Lung (tissue), 17 donors: ENCODE measurements at places on chromosomes 1 and 21.
A peak's percentile ranks its signal among the peaks of the same experiment; 100 is the strongest.

DNA sequence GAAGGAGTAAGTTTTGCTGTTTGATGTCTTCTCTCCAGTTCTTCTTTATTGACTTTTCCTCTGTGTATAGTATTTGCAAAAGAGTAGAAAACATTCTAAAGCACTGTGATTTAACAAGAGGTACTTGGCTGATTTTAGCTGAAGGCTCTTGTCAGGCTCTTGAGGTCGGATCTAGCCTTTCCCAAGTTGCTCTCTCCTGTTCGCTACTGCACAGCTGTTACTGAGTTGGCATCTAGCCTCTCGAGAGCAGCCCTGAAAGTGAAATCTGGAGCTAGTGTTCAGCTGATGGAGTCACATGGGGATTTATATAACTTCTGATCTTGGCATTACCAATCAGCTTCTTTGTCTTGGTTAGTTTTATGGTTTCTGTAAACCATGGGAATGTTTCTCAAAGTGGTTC is 193.1 kb downstream of the RYR2 start:
- peak; percentile 88 for DNase-seq

GRCh38 chr1:50527249-50527986 is 104.2 kb upstream of the DMRTA2 start:
- no peak for DNase-seq

GRCh38 chr1:94350350-94350924 is 67.8 kb upstream of the ABCD3 start:
- no peak for DNase-seq

DNA sequence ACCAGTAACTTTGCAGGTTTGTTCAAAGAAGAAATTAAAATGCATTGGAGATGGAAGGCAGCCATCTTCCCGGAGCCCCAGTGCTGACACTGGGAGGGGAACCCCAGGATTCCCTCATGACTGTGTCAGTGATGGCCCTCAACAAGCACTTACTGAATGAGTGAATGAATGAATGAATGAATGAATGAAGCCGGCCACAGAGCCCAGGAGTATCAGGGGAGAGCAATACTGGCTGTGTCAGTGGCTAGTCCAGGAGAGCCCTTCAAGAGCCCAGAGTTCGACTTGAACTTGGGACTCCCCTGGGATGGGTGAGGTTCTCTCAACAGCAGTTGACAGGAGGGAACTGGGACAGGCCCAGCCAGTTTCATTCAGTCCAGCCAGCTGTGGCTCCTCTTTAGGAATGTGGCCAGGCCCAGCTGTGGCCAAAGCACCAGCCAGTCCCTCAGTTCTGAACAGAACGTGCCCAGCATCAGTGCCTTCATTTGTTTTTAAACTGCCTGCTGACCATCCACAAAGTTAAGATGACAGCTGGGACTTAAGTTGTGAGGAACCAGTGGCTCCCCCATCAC is 9.2 kb upstream of the ERG start:
- no peak for DNase-seq

DNA sequence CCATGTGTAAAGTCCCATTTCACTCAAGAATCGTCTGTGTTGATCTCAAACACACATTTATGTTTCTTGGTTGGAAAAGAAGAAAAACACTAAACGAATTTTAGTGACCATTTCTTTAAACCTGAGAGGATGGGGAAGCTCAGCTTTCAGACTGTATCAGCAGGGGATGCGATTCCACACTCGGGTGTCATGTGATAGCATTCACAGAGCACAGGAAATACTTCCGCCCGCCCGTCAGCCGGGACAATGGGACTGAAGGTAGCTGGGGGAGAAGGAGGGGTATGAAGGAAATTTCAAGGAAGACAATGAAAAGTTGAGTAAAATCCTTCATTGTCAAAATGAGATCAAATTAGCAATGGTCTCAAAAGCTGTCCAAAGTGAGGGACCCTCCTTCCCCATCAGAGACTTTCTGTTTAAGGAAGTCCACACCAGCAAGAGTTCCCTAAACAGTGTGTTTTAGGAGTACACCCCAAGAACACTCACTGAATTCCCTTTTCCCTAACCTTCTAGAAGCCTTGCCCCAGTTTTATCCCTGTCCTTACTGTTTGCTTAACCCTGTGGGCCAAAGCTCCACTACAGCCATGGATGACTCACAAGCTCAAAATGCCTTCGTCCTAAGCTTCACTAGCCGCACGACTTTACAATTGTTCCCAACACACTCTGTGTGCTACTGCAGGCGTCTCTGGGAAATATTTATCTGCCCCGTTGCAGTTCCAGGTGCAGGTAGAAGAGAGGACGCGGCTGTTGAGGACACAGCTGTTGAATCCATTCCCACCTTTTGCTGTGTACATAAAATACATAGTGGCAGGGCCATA is 51.4 kb upstream of the SIM2 start:
- no peak for DNase-seq

GRCh38 chr1:209375671-209376365 is 207.7 kb upstream of the CAMK1G start:
- DNase-seq, result peak; percentile 16

GRCh38 chr1:46806196-46807020 is 7.6 kb downstream of the CYP4B1 start:
- peak; percentile 28 for DNase-seq

DNA sequence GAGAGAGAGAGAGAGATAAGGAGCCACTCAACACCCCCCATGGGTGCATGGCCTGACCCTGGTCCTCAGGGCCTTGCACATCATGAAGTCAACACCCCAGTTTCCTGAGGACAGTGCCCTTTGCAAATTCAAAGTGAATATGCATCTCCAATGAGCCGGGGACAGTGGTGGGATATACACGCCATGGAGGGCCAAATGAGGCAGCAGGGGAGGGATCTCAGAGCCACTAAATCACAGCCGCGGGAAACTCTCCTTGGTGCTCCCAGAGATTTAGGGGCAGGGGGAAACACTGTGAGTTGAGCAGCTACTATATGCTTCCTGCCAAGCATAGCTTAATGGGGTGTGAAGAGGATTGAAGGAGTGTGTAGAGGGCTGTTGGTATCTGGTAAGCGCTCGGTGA is 35.5 kb downstream of the MATN1 start:
- no peak for DNase-seq

DNA sequence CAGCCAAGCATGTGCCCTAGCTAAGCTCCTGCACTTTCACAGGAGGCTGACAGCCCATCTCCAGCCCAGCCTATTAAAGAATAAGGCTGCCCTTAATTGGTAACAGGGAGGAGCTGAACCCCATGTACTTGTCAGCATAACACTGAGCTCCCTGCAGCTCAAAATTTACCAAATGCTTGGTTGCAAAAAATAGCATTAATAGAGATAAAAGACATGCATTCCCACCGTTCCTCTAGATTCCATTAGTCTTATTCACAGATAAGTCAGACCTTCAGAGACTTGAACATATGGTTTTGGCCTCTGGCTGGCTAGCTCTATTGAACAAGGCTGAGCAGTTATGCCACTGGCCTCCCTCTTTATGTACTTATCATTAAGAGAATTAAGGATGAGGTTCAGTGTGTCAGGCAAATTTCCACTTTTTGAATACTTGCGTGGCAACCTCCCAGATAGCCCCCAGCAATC is 29.2 kb downstream of the OLFML3 start:
- no peak for DNase-seq

- no peak for DNase-seq
Measured at GRCh38 chr1:23132033-23132432, 36.6 kb downstream of the LUZP1 start.

- no peak for DNase-seq
Measured at GRCh38 chr1:24157918-24158481, 15.1 kb upstream of the IL22RA1 start.

DNA sequence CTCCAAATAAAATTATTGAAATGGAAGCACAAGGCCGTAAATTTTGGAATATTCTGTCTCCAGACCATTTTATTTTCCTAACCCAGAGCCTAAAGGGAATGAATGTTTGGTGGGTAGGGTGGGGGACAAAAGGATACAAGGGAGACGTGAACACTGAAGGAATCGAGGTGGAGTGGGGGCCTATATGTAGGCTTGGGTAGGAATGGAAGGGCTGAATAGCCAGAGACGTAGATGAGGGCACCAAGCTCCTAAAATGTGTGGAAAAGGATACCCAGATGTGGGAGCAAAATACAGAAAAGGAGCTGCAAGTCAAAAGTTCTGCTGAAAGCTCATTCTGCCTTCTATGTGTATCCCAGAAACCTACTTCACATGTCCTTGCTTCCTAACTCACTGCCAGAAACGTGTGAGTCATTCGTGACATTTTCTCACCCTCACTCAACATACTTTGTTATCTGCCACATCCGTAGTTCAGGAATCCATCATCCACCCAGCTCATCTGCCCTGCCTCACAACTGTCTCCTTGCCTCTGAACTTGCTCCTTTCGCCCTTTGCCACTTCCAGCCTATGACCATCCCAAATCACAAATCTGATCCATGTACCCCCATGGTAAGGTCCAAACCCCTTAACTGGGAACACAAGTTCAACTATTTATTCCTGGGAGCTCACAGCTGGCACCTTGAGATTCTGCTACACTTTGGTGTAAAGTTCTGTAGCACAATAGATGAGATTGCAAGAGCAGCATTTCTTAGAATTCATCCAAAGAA is 84.1 kb upstream of the PRDX6 start:
- DNase-seq, result no peak

GRCh38 chr1:234289538-234290305 is 83.5 kb upstream of the COA6 start:
- DNase-seq, result no peak

DNA sequence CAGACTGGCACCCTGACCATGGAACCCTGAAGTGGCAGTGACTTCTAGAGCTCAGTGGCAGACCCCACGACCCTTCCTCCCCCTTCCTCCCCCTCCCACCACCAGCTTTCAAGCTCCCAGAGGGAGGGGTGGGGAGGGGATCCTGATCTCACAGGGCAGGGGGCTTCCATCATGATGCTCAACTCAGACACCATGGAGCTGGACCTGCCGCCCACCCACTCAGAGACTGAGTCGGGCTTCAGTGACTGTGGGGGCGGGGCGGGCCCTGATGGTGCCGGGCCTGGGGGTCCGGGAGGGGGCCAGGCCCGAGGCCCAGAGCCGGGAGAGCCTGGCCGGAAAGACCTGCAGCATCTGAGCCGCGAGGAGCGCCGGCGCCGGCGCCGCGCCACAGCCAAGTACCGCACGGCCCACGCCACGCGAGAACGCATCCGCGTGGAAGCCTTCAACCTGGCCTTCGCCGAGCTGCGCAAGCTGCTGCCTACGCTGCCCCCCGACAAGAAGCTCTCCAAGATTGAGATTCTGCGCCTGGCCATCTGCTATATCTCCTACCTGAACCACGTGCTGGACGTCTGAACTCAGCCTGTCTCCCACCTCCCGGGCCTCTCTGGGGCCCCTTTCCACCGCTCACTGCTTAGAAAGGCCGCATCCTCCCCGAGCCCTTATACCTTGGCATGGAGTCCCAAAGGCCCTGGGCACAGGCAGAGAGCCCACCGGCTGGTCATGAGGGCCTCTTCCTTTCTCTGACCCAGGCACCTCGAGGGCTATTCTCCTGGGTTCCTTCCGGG is 3.9 kb downstream of the NHLH1 start:
- DNase-seq, result no peak

GRCh38 chr1:43686801-43687200 is 20.5 kb upstream of the ST3GAL3 start:
- no peak for DNase-seq

DNA sequence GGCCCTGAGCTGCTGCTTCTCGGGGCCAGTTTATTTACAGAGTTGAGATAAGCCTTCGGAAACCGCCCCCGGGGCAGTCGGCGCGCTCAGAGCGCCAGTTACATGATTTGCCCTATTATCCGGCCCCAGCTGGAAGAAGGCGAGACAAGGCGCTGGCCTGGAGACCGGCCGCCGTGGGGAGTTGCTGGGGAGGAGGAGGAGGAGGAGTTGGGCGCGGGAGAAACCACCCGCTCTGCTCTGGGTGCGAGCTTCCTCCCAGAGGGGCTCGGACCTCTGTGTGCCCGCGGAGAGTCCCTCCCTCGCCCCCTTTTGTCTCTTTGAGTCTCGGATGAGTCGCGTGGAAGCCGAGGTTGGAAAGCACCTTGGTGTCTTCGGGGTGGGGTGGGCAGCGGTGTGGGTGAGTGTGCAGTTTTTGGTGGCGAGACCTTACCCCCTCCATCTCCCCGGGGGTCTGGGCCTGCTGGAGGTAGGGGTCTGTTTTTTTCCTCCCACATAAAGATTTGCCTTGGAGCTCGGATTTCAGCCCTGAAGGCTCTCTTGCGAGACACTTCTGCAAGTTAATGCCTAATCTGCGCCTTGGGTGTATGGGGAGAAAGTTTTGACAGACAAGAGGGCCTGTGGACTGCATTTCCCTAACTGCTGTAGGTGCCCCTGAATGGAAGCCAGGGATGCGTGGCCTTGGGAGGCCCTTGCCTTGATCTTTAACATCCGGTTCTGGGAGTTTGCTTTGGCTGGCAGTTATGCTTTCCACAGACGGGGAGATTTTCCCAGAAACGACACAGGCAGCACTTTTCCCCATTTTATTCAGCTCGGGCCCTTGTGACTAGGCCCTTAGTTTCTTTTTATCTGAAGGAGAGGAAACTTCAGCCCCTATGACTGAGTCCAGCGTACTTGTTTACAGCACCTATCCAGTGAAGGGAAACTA is 80.0 kb downstream of the NDUFS5 start:
- peak; percentile 71 for DNase-seq

DNA sequence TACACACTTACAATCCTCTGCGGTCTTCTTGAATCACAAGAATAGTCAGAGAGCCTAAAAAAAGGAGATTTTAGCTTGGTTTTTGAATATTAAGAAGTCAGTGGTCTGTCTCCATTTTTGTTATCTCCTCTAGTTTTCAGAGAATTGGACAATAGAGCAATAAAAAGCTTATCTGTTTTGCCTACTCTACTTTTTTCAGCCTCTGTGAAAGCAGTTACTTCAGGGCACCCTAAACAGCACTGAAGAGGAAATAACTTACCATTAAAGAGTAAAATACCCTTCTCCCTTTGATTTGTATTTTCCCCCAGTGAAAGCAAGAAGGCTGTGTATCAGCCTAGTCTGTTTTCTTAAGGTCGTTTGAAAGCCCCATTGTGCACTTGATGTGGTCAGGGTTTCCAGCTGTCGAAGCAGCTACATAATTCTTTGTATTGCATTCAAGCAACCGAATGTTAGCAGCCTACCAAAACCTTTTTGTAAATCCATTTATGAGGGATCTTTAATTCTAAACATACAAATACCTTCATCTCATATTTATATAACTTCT is 1.0 kb downstream of the NTMT2 start:
- DNase-seq, result no peak

DNA sequence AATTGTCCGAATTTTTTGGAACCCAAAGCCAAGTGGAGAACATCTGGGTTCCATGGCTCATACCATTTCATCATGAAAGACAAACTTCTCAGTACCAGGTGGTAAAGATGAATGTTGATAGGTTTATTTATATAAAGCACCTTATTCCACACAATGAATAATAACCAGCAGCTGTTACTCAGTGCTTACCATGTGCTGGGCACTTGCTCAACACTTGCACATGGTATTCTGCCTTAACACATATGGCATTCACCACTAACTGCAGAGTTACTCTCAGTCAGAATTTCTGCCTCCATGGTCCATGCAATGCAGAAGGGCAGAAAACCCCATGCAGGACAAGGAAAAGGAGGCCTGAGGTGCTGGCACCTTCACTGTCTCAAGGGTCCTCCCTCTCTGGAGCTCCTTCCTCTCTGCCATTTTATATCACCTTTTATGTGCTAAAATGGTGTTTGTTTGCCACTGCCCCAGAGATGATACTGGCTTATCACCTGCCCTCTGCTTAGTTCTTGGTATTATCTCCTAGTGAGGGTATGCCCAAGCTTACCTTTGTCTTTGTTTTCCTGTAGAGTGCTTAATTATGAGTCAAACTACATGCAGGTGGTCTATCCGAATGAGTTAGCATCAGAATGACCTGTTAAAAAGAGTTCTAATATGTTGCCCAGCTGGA is 76.7 kb upstream of the ZNF326 start:
- DNase-seq, result no peak

GRCh38 chr1:63073309-63074306 is 248.8 kb upstream of the FOXD3 start:
- peak; percentile 19 for DNase-seq

GRCh38 chr1:57844382-57844980 is 420.6 kb upstream of the DAB1 start:
- no peak for DNase-seq
